ENCODE measurements at places on chromosomes 6 and 20.

DNA sequence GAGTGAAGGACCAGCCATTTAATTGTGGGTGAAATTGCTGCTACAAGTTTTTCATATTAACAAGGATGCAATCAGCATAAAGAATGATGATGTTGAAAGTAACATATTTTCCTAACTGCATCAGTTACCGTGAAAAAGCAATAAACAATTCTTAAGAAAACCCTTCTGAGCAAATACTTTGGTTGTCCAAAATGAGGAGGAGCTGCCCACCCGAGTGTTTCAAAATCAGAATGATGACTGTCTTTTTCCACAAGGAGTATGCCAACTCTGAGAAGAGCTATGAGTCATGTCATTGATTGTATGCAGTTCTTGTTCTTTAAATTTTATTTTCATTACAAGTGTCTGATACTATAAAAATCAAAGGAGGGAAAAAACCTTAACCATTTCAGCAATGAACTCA lies 470.5 kb downstream of the COL12A1 start:
- DNase-seq: peak; percentile 94

DNA sequence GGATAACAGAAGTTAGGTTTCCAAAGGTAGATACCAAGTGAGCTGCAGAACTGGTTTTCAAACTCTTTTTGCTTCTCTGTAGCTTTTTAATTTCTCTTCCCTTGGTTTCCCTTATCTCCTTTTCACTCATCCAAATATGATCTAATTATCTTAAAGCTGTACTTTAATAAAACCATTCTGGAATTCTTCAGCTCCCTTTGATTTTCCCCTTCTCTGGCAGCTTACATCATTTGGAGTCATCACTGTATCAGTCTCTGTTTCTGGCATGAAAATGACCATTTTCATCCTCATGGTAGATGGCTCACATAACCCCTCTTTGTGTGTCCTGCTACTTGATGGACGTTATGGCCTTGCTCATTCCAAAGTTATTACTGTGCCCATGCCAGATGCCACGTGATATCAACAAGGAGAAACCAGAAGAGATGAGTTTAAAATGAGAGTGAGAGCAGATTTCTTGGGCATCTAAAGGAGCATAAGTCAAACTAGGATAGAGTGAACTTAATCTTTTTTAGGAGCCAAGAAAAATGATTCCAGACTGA lies 620.2 kb downstream of the QKI start:
- peak; percentile 31 for DNase-seq

GRCh38 chr6:35668744-35669450 lies 19.8 kb downstream of the FKBP5 start:
- peak; percentile 85 for DNase-seq

- no peak for DNase-seq
Measured at GRCh38 chr6:45498591-45498990, 120.9 kb upstream of the SUPT3H start.

GRCh38 chr6:34726055-34726454 lies 29.5 kb upstream of the ILRUN start:
- no peak for DNase-seq

GRCh38 chr20:63706852-63707557 lies 771 bp downstream of the ARFRP1 start:
- DNase-seq: no peak

DNA sequence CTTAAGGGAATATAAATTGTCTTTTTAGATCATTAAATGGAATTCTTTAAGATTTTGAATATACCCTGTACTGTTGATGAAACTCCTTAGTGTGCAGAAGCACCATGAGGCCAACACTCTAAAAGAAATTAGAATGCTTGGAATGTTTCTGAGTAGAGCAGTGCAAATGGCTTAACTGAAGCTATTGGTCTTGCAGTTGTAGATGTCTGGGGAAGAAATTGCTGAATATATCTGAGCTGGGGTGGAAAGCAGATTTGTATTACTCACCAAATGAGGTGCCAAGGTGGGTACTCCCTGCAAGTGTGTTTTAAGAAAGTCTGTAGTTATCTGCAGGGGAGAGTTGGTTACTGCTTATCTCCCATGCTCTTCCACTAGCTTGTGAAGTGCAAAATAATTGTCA lies 119.0 kb downstream of the ADGRG6 start:
- DNase-seq: peak; percentile 57

GRCh38 chr6:111680015-111680712 lies 74.5 kb upstream of the TRAF3IP2 start:
- DNase-seq: no peak
